ENCODE measurements at places on chromosomes 7 and 10. TPM values are rescaled to one million over a fixed set of nuclear protein-coding genes. Genes with fewer than 3 reads are reported as not detected.

Gene FOXP2
- not detected for total RNA-seq

Gene RNF32
- total RNA-seq = 0.83 TPM

Gene CLDN4
- total RNA-seq = not detected

Gene LGI1
- total RNA-seq = not detected
